Stimulated activated CD8-positive, alpha-beta memory T cell treated with anti-CD3 and anti-CD28 coated beads, Interleukin-7, amount 100 ng/mL, for 48 hours (primary cell): ENCODE measurements at places on chromosomes 4 and X.

DNA sequence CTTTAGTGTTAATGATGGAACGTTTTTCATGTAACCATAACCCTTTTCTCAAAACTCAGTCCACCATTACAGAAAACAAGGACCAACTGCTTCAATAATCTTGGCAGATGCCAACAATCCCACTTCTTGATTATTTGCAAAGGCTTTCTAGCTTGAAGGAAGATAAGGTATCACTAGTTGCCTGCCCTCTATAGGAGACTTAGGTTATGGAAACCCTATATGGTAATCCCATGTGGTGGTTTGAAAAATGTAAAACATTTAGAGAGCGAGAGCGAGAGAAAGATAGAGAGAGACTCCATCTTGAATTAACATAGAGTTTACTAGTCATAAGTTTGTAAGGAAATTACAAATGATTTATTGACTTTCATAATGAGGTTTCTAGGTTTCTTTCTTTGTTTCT is 1627.5 kb upstream of the TENM3 start:
- no peak for DNase-seq

DNA sequence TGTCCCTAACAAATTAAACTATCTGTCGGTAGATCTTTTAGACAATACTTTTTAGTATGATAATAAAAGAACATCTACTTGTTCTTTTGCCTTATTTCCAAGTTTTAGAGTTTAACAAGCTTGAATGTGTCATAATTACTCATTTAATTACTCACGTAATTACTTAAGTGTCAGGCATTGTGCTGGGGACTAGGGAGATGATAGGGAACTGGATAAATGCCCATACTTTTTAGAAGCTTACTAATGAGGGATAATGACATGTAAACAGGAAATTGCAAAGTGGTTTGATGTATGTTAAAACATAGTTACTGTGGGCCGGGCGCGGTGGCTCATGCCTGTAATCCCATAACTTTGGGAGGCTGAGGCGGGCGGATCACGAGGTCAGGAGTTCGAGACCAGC is 158.3 kb downstream of the DMD start:
- no peak for DNase-seq

GRCh38 chr4:180057891-180058671 is 2185.1 kb upstream of the TENM3 start:
- DNase-seq, result no peak

DNA sequence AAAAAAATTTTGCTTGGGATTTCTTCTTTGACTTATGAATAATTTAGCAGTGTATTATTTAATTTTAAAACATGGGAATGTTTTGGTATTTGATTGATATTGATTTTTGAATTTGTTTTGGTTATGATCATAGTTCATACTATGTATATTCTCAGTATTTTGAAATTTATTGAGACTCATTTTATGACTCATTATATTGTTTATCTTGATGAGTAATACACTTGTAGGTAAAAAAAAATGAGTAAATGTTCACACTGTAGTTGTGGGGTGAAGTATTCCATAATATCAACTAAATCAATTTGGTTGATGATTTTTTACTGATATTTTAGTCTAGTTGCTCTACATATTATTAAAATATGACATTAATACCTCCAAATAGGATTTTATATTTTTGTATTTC is 1142.2 kb downstream of the ADGRL3 start:
- DNase-seq, result no peak

DNA sequence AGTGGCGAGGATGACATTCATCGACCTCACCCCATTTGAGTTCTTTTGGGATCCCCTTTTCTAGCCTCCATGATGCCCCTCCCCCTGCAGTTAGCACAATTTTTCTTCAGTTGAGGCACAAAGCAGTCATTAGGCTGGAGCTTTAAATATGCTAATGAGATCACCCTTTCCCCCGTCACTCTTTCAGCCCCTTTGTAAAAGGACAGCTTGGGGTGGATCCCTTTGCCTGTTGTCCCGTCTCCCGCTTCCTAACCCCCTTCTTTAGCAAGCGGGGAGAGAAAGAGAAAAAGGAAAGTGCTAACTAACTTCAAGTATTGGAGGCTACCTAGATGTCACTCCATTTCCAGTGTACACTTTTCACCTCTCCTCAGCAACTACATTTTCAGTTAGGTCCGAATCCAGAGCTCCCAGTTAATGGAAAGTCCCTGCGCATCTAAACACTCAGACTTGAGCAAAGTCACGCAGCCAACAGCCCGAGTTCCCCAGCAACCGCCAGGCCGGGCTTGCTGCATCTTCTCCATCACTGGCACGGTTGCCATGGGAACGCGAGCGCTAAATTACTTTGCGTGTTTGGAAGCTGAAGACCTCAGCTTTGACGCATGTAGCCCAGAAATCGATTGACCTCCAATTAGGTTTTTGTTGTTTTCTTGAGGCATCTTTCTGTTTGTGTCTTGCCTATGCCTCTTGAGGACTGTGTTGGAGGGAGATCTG is 76.8 kb downstream of the RTL5 start:
- DNase-seq, result no peak

DNA sequence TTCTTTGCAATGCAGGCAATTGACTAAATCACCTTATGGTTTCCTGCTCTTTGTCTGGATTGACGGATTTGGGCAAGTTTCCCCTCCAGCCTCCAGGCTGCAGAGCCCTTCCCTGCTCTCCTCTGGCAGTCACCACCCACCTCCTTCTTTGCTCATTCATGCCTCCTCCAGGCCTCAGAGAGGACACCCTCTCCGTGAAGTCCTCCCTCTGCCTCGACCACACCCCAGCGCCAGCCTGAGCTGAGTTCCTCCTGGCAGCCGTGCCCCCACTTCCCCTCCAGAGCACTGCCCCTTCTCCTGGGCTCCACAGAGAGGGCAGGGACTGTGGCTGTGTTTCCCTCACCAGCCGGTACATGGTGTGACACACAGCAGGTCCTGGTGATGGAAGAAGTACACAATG is 53.7 kb downstream of the DCTD start:
- DNase-seq, result no peak
